ENCODE measurements at places on chromosomes 11 and 22.

DNA sequence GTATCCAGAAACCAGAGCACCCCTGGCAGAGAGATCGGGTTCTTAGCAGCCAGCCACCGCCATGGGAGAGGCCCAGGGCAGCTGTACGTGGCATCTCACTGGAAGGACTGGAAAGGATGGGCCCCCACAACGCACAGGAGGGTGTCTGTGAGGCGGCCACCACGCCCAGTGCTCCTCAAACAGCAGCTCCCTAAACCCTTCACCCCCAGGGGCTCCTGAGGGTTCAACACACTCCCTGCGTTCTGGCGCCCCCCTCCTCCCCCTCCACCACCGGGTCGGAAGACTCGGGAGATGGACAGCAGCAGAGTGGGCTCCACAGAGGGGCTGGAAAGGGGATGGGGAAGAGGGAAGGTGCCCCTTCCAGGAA lies 1.1 kb downstream of the MAPK12 start:
- peak; percentile 57 for DNase-seq

- no peak for DNase-seq
Measured at GRCh38 chr11:28481616-28482480, 373.7 kb downstream of the METTL15 start.

DNA sequence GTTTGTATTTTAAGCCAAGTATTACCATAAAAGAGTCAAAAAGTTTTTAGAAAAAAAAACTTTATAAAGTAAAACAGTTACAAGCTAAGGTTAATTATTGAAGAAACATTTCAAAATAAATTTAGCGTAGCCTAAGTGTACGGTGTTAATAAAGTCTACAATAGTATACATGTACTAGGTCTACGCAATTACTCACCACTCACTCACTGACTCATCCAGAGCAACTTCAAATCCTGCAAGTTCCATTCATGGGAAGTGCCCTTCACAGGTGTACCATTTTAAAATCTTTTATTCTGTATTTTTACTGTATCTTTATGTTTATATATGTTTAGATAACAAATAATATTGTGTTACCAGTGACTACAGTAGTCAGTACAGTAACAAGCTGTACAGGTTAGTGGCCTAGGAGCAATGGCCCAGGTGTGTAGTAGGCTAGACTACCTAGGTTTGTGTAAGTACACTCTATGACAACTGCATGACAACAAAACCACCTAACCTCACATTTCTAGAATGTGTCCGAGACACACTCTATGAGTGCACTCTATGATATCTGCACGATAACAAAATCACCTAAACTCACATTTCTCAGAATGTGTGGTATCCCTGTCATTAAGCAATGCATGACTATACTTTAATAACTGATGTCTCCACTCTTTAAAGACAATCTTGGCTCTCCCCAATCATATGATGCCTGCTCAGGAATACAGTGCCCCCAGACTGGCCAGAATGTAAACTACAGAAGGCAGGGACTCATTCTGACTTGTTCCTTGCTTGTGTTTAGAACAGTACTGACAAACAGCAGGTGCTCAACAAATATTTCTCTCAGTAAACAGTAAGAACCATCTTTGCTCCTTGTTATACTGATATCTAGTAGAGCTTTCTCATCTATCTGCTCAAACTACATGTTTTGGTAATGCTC lies 21.2 kb downstream of the KMT5B start:
- DNase-seq: no peak

- no peak for DNase-seq
Measured at GRCh38 chr11:131644204-131644795, 273.9 kb downstream of the NTM start.

DNA sequence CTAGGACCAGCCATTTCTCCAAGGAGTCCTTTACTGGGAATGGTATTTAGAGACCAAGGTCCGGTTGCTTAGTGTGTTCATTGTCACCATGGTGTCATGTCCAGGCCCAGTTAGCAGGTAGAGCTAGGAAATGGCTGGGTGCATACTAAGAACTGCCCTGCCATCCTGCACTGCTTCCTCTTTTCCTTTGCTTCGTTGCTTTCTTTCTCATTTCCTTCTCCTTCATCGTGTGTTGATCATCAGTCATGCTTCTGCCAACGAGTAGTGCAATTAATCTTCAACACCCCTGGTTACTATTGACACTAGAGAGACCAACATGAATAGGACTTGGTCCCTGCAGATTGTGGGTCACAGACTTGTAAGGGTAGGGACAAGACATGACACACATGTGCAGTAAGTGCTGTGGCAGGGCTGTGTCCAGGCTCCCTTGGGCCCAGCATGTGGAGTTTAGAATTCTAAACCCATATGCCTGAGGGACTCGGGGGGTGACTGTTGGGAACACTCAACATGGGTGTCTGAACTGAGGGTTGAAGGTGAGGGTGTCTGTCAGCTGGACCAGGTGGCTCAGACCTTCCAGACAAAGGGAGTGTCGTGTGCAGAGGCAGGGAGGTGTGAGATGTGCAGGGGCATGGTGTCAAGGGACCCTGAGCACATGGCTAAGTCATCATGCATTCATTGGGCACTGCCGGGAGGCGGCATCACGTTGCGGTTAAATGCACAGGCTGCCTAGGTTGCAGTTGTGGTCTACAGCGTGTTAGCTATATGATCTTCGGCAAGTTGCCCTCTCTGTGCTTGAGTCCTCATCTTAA lies 42.6 kb downstream of the ST14 start:
- DNase-seq: no peak

DNA sequence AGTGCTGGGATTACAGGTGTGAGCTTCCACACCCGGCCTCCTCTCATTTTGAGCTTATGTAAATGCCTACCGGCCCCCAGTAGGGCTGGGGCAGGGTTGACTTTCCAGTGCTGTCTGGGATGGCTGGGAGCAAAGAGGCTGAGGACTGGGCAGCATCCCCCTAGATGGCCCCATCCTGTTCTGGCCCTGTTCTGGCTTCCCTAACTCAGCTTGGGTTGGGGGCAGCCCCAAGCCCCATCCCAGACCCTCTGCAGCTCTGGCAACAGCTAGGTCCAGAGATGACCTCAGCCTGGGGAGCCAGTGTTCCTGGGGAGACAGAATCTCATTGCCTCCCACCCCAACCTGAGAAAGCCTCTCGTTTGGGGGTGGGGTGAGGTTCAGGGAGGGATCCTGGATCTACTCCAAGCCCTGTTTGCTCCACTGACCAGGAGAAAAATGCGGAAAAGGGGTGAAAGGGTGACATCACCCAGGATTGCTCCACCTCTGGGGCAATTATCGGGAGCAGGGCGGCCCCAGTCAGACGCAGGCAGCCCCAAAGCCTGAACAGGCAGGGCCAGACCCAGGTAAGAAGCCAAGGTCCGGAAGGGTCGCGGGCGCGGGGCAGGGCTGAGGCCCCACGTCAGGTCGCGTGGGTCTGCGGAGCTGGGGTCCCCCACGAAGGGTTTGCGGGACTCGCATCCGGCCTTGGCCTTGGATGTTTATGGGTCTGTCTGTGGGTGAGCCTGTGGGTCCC lies at the start of gene PNPLA2:
PNPLA2 (plus strand) TSS at position 519 of the 733 bp plus-strand sequence. CDS start 805 bp downstream, outside the sequence.
- DNase-seq: no peak

DNA sequence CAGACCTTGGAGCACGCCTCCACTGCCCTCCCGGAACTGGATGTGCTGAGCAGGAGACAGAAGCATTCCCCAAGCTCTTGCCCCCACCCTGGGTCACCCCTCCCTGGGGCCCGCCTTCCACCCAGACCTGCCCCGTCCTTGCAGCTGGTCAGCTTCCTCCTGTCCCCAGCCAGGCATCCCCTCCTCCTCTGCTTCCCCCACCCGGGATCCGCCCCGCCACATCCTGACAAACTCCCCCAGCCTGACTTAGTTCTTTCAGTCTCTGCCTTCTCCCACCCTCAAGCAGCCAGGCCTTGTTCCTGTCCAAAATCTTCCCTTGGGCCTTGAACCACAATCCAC lies 1.1 kb upstream of the PLXNB2 start:
- no peak for DNase-seq

DNA sequence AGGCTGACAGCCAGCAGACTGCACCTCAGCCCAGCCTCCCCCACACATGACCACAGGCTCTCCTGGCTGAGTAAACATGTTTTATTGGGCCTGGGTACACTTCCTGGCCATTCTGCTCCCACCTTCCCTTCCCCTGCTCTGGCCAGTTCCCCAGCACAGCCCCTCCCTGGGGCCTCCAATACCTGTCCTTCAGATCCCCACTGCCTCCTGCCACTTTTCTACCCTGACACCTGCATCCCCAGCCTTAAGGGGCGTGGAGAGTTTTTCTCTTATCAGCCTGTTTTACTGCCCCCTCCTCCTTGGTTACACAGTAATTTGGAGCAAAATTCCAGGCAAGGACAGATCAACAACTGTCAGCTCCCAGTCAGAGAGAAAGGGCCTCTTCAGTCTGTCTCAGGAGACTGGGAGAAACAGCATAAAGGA lies at the start of gene ISX:
ISX (plus strand) TSS at position 363 of the 423 bp plus-strand sequence. CDS start 930 bp downstream, outside the sequence.
- DNase-seq: no peak

GRCh38 chr11:33953289-33953688 lies 61.4 kb upstream of the LMO2 start:
- no peak for DNase-seq

GRCh38 chr22:31629741-31630184 lies 32.3 kb downstream of the PISD start:
- DNase-seq: no peak

- no peak for DNase-seq
Measured at GRCh38 chr22:32050678-32051515, 7.8 kb downstream of the SLC5A1 start.

GRCh38 chr11:73288192-73288872 lies 16.2 kb downstream of the P2RY6 start:
- DNase-seq: no peak

DNA sequence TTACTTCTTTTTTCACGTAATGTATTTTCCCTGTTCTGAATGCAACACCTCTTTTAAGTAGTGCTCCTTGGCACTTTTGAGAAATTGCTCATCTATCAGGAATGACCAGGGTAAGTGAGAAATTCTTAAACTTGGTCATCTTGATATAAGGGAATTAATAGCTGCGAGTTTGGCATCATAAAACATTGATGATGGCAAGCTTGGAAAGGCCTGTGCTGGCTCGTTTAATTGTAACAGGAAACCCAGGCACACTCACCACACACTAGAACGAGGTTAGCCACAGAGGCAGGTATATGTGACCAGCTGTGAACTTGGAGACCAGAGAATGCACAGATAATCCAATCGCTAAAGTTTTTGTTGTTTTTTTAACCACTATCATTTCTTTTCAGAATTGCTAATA lies 24.3 kb downstream of the FAM118A start:
- no peak for DNase-seq

DNA sequence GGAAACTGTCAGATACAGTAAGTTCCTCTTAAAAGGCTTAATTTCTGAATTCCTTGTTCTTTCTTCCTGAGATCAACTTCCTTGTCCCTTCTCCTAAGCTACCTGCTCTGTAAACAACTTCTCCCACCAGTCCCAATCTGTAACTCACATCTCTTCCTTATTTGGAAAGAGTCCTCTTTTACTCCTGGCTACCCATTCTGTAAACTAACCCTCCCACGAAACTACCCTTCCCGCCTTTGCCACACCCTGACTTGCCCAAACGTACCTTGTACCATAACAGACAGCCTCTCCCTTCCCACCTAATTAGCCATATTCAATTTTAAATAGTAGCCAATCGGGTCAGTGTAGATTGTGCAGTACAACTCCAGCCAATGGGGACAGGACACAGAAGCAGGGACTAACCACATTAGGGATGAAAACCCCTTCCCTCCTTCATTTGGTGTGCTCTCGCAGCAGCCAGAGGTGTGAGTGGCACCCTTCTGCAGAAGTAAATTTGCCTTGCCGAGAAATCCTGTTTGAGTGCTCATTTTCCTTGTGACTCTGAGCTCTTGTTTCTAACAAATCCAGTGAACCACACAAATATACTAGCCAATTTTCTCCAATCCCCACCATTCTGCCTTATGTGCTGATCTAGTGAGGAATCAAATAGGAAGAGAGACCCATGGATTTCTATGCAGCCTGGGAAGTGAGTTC lies 49.5 kb downstream of the ZNF280B start:
- no peak for DNase-seq

GRCh38 chr22:37330200-37331033 lies 48.1 kb downstream of the CYTH4 start:
- peak; percentile 95 for DNase-seq

DNA sequence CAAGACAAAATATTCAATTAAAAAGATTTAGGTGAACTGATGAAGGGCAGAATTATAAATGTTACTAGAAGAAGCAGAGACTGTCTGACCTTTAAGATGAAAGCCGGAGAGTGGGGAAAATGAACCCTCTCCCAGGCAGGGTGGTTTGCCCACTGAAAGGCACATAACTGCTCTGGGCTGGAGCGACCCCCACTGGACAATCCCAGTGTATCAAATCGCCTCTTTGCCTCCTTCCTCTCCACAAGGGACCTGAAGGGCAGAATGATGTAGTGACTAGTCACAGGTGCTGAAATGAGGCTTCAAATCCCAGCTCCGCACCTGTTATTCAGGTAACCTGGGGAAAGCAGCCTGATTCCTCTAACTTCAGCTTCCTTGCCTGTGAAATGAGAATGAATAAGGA lies 69.0 kb downstream of the EFCAB6 start:
- peak; percentile 60 for DNase-seq

DNA sequence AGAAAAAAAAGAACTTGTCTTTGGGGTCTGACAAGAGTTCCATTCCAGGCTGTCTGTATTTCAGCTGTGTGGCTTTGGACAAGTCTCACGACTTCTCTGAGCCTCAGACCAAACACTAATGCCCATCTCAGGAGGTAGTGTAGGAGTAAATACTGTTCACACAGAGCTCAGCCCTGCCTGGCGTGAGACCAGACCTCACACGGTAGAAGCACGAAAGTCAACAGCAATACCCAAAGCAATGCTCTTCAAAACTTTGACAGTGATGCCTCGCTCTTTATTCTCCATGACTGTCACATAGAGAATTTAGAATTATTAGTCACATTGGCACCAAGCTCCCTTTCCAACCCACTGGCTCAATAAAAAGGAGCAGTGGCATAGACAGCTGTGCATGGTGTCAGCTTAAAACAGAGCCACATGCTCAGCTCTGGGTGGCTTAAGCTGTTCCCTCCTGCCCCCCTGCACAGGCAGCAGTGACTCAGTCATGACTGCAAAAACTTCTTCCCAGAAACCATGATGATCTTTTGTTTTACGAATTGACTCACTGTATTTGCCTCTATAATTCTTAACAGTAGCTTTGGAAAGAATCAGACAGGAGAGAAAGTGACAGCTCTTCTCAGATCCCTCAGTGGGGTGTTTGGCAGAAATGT lies 74.0 kb upstream of the PHF21B start:
- no peak for DNase-seq
